DMS79 (cell line): ENCODE measurements at places on chromosomes 13 and 19.

DNA sequence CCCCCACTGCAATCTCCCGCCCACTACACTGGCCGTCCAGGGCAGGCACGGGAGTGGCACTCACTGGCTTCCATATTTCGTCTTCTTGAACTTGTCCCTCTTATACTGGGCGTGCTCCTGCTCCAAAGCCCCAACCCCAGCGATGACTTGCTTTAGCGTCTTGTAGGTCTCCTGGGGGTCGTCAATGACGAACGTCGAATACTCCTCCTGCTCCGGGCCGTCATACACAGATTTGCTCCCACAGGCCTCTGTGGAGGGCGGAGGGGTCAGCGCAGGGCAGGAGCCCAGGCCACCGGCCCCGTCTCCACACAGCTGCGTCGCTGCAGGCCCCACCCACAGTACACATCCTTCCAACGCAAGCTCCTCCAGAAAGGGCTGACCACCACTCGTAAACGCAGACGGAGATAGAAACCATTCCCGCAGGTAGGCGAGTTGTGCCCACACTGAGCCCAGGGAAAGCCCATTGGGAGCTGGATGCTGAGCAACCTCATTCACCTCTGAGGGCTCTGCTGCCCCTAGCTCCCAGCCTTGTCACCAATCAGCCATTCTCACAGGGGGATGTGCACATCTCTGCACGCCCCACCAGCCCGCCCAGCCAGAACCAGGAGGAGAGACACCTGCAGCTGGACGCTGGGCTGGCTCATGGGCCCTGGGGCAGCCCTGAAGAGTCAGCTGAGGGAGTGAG, 7.9 kb upstream of the C13orf46 start:
- no peak for DNase-seq

DNA sequence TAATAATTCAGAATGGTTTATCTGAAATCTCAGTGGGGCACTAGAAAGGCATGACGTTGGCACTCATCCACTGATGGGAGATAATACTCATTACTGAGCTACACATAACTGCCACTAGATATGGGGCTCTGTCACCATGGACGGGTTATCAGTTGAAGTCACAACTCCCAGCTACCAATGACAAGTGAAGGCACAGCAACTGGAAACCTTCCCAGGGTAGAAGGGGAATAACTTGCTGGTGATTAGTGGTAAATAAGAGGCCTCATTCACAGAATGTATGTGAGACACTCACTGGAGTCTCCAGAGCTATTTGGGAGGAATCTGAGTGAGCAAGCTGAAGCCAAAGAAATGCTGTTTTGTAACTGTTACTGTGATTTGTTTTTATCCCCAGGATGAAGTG, 249.6 kb downstream of the ENOX1 start:
- DNase-seq, result no peak

DNA sequence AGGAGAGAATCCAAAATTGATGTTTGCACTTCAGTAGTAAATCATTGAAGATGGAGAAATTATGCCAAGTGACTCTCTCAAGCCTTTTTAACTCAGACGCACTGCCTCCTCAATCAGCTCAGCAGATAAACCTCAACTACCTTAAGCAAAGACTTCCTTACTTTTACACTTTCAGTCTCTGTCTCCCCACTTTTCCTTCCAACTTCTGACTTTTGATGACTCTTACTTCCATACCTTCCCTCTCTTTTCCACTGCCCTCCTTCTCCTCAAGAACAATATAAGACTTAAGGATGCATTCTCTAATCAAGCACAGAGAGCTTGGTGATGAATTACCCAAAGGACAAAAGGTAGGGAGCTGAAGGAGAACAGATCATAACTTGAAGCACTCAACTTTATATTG, 4.8 kb upstream of the DACH1 start:
- DNase-seq, result no peak

DNA sequence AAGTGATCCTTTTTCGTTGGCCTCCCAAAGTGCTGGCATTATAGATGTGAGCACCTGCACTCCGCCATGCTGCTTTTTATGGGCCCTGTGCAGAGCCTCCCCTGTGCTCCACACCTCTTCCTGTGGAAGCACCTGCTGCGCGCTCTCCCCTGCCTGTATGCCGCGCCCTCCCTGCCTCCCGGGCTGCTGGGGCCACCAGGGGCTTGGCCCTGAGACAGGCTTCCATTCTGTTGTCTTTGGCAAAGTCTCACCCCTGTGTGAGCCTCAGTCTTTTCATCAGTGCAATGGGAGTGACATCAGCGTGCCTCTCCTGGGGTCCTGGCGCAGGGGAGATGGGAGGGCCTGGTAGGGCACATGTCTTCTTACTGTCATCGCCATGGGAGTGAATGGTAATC, 1.3 kb downstream of the FAM174C start:
- DNase-seq, result no peak

DNA sequence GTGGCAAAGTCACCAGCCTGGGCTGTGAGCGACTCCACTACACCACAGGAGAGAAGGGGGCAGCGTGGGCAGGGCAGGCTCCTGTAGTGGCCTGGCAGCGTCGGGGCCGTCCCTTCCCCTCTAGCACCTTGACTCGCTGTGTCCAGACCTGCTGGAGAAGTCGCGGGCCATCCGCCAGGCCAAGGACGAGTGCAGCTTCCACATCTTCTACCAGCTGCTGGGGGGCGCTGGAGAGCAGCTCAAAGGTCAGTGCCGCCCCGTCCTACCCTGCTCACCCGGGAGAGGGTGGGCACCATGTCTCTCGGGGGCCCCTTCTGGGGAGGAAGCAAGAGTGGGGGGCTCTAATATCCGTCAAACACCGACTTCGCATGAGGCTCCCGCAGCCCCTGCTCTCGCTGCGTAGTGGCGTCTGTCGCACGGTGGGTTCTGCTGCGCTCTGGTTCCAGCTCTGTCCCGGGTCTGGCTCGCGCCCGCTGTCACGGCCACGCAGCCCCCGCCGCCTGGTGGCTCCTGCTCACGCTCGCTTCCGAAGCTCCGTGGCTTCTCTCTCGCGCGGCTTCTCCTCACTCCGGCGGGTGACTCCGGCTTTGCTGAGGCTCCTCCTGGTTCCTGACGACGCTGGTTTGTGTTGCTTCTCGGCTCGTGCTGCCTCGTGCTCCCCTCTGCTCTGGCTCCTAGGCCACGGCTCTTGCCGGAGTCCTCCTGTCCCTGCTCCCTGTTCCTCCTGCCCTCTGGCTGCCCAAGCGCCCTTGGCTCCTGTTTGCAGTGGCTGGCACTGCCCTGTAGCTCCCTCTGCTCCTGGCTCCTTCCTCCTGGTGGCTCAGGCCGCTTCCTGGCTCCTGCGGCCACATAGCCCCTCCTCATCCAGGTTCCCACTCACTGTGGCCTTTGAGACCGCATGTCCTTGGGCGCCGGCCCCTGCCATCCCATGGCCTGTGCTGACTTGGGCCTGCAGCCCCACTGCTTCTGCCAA, 27.2 kb downstream of the MYH14 start:
- DNase-seq, result no peak

DNA sequence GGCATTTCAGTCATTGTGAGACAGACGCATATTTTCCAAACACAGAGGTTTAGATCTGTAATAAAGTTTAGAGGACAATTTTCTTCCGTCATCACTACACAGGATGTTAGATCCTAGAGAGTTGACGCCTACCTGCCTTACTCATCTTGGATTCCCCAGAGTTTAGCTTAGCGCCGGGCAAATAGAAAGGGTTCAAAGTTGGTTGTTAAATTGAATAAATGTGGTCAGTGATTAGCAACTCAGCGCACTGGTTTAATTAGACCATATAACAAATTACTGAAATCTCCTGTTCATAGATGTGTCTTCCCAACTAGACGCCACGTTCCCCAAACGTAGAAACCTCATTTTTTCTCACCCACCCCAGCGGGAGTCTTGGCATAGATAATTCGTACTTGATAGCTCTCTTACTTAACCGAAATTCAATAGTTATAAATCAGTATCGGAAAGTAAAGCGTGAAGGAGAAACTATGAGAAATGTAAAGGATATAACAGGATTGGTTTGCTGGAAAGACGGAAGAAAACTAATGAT, 726 bp upstream of the UFM1 start:
- no peak for DNase-seq

DNA sequence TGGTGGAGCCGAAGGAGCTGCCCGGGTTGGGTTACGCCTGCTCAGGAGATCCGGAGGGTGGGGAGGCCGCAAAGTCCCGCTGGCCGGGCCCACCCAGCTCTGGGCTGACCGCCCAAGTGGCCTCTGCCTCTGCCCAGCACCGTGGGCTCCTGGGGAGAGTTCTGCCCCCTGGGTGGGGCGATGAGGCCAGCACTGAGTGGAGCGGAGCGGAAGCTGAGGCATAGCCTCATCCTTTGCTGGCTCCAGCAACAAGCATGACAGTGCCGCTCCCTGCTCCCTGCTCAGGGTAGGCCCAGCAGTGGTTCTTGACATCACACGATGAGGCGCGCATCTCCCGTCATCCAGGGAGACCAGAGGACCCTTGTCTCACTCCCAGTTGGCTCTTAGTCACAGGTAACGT, 22.5 kb downstream of the CCDC8 start:
- DNase-seq, result no peak

DNA sequence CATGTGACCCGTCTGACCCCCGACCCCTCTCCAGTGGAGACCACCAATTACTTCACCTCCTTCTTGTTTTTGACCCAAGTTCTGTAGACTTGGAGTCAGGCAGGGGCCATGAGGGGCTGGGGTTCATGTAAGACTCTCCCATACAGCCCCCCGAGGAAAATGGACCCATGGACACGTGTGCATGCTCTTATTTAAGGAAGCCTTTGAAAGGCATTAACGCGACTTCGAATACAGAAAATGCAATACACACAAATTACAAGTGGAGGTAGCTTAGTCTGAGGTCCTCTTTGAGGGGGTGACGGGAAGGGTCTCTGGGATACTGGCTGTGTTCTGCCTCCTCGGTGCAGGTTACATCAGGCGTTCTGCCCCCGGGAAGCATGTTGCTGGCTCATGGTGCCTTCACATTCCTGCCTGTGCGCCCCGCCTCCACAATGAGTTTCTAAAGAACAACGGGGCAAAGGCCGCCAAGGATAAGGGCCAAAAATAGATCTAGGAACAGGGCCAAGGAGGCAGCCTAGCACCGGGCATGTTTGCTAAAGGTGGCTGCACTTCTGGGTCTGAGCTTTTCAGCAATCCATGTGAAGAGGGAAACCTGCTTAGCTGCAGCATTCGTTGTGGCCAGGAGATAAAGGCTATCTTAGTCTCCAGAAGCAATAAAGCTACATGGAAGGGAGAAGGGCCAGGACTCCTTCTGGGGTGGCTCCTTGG, 54.5 kb downstream of the RAB20 start:
- DNase-seq, result peak; percentile 81
